ENCODE measurements at places on chromosomes 5 and 9.

DNA sequence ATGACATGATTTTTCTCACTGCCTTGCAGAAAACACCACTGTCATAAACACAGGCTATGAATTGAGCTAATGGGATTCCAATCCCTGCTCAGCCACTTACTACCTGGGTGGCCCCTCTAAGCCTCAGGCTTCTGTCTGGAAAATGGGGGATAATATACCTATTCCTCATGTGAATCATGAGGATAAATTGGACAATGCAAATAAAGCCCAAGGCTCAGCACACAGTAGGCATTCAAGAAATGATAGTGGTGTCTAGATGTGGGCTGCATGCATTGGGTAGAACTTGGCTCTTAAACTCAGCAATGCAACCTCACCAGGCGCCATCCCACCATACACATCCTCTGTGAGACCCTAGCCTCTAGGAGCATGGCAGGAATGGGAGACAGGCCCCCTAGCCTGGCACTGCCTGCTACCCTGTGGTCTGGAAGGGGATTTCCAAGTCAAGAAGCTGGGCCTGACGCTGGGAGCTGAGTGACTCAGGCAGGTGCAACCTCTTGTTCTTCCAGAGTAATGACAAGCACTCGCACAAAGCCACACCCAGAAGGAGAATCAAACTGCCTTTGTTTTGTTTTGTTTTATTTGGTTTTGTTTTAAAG is 2.3 kb upstream of the TNIP1 start:
- peak; percentile 45 for DNase-seq

DNA sequence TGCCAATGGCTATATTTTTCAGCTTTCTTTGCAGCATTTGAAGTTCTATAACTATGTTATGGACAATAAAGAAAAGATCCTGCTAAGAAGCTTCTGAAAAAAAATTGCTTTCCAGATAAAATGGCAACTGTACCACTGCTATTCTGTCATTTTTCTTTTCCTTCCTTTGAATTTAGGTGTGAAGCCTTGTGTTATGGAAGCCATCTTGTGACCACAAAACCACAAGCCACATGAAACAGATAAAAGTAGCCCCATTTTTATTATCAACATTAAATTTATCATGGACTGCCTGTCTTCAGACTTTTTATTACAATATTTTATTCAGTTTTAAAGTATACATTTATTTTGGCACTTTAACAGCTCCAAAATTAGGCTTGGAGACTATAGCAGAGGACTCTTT is 289.9 kb upstream of the ACTBL2 start:
- DNase-seq = no peak

DNA sequence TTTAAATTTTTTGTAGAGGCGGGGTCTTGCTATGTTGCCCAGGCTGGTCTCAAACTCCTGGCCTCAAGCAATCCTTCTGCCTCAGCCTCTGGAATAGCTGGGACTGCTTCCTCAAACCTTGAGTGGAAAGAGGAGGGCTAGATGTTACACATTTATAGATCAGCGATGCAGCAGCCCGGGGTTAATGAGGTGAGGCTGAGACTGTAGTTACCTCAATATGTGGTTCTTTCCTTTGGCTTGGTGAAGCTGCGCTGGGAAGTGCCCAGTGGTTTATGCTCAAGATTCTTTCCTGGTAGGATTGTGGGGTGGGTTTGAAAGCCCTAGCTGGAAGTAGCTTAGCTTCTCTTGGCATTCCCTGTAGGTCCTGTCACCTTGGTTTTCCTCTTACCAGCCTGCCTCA is 22.5 kb downstream of the ZNF618 start:
- no peak for DNase-seq

- DNase-seq = no peak
Observed at GRCh38 chr5:150058480-150059126, 27.8 kb downstream of the CSF1R start.

DNA sequence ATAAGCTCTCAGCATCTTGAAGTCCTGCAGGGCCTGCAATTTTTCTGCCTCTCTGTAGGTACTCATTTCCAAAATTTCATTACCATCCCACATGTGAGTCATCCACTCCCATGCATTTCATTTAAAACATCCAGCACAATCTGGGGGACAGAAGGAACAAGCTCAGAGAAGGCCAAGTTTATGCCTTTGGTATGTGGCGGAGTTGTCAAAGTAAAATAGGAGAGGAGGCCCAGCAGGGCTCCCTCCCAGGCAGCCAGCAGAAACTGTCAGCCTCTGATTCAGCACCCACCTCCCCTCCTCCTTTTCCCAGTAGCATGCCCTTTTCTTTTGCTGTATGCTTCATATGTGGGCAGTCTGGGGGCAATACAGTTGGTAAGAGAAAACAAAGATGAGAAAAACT is 126.4 kb upstream of the ZNF366 start:
- DNase-seq = no peak

- no peak for DNase-seq
Observed at GRCh38 chr5:36414869-36415282, 113.2 kb upstream of the RANBP3L start.

DNA sequence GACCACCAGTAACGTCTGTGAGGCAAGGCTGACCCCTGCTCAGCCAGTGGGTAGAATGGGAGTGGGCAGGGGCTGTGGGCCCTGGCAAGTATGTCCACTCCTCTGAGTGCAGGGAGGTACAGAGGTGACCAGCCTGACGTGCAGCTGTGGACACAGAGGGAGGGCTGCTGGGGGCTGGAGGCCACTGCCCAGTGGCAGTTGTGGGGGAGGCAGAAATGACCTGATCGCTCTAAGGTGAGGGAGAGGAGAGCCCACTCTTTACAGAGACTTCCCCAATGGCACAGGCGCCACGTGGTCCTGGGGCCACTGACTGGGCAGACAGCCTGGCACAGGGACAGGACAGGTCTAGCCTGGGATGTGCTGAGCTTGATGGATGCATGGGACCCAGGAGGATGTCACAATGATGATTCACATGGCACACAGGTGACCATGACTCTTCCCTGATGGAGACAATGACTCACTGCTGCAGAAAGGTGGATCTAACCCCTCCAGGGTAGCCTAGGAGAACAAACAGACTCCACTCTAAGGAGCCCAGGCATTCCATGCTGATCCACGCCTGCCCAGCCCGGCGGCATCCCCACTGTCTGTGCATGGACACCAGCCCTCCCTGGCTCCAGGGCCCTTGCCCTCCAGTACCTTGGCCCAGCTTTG is 7.7 kb downstream of the LPCAT1 start:
- no peak for DNase-seq

DNA sequence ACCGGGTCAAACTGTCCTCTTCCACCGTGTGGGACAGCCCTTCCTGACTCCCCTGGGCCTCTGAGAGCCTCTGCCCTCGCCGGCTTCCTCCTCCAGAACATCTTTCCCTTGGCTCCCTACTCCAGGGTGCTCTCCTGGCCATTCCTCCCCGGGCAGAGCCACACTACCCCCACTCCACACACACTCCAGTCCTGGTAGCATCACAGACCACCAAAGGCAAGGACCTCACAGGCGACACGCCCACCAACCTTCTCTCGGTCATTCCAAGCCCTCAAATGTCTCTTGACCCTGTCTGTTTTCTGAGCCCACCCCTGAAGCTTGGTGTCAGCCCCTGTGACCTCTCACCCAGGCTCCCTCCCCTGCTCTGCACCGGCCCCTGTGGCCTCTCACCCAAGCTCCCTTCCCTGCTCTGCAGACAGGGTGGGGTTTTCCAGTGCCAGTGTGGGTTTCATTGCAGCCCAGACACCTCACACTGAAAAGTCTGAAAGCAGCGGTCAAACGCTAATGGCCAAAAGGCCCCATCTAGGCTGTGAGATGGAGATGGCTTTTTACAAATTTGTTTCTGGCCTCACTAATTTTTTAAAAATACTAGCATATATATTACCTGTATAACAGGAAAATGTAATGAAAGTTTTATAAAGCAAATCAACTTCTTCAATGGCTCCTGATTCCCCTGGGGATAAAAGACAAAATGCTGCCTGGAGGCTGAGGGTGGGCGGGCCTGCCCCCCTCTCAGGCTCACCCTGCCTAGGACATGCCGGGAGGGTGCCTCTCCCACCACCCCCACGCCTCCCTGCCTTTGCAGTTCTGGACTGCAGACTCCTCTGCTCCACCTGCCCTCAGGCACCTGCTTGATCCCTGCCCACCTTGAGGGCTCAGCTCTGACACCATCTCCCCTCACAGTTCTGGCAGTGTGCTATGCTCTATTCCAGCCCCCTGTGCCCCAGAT is 10.5 kb downstream of the LRRC26 start:
- no peak for DNase-seq

DNA sequence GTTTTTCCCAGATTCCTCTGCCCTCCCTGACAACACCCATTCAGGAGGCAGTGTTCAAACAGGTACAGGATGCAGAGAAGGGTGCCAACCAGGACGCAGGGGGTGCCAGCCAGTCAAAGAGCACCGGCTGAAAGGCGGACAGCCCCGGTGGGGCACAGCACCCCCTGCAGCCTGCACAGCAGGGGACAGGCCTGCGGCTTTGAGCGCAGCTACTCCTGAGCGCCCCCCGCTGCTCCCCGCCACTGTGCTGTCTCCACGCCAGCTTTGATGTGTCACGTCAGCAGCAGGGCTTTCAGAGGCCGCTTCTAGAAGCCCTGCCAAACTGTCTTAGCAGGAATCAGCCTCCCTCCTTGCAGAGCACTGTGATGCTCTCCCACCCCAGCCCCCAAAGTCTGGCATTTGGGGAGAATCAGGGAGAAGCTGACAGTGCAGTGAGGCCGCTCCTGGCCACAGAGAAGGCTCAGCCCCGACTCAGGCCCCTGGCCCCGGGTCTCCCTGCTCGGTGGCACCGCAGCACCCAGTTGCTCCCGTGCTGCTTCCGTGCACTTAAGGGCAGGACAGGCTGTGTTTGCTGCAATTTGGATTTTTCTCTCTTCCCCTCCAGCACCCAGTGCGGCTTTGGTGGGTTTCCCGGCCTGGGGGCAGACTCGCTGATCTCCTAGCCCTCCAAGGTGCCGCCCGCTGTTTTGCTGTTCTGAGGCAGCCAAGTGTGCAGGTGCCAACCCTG is 20.3 kb downstream of the AK8 start:
- DNase-seq = no peak

- DNase-seq = no peak
Observed at GRCh38 chr9:87545858-87546257, 48.2 kb downstream of the DAPK1 start.

All from T-helper 2 cell (primary cell).